ENCODE measurements at places on chromosomes 6 and 20.

DNA sequence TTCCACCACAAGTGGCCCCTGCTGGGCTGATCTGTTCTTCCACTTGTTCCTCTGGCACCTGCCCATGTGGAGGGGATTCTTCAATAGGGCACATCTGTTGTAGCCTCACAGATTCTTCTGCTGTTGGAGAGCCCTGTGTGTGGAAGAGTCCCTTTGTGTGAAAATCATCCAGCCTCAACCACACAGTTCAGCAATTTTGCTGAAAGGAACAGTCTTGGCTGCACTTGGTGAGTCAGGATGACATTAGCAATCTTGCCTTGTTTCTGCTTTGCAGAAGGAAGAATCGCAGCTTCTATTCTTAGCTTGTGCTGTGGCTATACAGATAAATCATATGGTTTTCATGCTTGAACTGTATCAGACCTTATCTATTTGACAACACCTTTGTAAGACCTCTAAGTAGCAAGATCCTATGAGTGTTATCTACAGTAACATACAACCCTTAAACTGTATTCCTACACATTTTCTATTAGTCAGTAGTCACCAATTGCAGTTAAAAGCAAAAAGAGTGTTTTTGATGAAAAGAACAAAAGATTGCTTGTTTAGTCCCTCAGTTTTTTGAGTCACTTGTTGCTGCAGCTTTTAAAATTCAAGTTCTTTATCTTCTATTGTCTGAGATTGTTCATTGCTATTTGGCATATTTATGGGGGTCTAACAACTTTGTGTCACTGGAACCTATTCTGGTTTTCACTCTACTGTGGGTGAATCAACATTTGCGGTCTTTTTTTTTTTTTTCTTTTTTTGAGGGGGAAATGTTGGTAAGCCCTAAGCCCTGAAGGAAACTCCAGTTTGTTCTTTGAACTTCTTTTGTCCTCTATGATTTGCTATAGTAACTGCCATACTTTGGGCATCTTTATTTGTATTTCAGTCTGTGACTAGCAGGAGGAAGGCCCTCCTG, 231.6 kb downstream of the TFAP2B start:
- DNase-seq = no peak

DNA sequence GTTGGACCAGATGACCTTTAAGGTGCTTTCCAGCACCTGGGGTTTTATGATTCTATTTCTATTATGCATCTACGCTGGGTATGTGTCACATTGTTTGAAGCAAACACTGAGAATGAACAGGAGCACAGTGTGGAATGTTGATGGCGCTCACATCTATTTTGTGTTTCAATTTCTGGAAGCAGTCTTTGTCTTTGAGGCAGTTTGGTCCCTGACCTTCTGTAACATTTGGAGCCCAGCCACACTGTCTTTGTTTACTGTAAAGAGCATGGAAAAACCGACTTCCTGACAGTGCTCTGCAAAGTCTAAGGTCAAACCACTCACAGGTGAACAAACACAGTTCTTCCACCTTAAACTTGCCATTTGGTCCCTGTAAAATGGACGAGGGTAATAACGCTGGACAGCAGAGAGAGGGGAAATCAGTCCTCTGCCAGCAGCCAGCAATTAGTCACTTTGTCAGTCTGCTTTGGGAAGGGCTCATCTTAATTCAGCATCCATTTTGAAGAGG, 155.5 kb downstream of the PRL start:
- DNase-seq = no peak

DNA sequence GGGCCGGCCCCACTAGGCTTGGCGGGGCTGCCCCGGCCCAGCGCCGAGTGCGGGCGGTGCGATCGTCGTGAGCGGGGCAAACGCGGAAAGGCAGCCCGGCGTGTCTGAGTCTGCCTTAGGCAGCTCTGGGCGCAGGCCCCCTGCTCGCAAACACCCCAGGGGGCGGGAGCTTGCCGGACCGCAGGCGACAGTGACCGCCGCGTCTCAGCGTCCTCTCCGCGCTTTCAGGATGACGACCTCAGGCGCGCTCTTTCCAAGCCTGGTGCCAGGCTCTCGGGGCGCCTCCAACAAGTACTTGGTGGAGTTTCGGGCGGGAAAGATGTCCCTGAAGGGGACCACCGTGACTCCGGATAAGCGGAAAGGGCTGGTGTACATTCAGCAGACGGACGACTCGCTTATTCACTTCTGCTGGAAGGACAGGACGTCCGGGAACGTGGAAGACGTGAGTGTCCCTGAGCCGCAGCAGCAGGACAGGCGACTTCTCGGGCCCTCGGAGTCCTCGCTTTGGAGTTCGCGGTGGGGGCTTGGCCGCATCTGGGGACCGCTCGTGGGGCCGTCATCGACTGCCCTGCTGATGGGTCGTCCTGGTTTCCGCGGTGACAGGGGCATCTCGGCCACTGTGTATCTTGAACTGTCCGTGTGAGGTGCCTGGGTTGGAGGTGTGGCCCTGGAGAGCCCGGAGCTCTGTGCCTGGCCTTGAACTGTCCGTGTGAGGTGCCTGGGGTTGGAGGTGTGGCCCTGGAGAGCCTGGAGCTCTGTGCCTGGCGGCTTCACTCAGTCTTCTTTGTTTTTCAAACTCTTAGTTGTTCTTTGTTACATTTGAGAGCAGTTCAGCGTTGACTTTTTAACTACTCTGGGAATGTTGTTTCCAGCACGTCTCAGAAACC, 786 bp downstream of the ADRM1 start:
- no peak for DNase-seq

DNA sequence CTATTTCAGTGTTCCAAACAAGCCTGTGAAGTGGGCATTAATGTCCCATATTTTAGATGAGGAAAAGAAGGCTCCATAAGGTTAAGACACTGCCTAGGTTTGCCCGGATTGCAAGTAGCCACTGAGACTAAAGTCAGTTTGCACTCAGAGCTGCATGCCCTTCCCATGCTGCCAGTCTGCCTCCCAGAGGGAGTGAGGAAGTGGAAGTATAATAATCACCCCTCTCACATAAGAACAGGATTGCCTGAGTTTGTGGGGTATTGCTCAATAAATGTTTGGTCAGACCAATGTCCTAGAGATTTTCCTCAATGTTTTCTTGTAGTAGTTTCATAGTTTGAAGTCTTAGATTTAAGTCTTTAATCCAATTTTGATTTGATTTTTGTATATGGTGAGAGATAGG, 43.9 kb upstream of the CLIC5 start:
- no peak for DNase-seq

DNA sequence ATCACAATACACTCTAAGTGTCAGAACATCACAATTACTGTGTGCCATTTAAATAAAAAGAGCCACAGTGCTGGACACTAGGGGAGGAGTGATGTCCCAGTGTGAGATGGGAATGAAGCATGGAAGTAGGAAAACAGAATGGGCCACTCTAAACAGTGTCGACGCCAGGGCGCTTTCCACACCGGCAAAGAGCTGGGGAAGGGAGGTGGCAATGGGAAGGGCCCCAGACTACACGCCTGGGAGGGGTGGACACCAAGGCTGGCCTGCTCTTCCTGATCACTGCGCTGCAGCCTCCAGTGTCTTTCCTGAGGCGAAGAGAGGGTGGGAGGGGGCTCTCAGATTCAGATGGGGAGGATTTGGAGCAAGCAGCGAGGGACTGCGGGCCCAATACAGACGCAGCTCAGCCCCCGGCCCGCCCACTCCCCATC, 75.9 kb downstream of the ERMARD start:
- no peak for DNase-seq
